ENCODE measurements at places on chromosomes 5 and 9.

GRCh38 chr9:110487196-110487595 is 92.3 kb downstream of the SVEP1 start:
- no peak for DNase-seq

- DNase-seq = no peak
Measured at GRCh38 chr5:59760785-59761348, 132.7 kb downstream of the PDE4D start.

GRCh38 chr9:19754921-19755320 is 33.9 kb downstream of the SLC24A2 start:
- DNase-seq = no peak

GRCh38 chr9:135480071-135480939 is 723 bp downstream of the PPP1R26 start:
- no peak for DNase-seq

GRCh38 chr9:131361202-131361833 is 32.6 kb upstream of the PRRC2B start:
- DNase-seq = no peak

GRCh38 chr9:88018101-88018500 is 43.8 kb upstream of the CDK20 start:
- DNase-seq = no peak

DNA sequence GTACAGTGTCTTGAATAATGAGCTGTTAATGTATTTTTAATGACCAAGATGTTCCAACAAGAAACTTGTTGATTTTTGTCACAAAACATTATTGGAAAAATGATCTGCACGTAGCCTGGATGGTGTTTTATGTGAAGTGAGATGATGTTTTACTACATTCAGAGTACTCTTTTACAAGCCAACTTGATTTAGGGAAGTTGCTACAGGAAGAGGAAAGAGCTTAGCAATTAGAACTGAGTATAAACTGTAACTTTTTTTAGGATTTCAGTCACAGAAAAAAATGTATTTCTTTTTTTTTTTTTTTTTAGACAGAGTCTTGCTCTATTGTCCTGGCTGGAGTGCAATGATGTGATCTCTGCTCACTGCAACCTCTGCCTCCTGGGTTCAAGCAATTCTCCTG is 113.6 kb upstream of the ADRA1B start:
- DNase-seq = no peak

DNA sequence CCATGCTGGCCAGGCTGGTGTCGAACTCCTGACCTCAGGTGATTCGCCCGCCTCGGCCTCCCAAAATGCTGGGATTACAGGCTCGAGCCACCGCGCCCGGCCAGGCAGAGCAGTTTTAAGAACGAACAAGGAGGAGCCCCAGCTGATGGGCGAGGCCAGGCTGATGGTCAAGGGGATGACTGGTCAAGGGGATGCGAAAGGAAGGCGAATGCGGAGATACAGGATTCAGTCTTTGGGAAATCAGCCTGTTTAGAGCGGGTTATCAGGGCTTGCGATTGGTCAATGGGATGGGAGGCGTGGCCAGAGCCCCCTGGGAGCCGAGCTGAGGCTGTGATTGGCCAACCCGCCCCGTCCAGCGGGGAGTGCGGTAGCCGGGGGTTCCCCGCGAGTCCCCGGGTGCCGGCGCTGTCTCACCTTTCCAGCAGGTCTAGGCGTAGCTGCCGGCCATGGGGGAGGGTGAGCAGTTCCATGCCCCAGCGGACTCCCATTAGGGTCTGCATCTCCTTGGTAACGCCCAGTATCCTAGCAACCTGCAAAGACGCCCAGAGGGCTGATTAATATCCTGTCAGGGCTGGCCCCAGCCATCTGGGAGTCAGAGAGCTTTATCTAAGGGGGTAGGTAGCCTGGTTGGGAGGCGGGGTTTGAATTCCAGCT is 7.5 kb upstream of the TOR2A start:
- DNase-seq = no peak

GRCh38 chr9:34675869-34676268 is 13.4 kb upstream of the CCL27 start:
- no peak for DNase-seq

DNA sequence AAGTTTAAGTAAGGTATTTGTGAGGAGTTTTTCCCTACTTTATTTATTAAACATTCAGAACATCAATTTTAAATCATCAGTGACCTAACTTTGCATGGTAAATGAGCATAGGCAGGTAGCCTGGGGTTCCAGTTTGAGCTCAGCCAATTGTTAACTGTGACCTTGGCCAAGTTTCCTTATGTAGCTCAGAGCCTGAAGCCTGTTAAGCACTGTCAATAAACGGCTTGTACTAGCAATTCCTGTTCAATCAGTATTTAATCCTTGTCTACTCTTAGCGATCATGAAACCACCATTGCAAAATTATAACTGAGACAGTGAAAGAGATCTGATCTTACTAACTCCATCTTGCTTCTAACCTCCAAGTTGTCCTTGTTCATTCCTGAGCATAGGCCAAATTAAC is 4.7 kb upstream of the SOWAHA start:
- no peak for DNase-seq

GRCh38 chr9:97307500-97308163 is at the start of gene CCDC180:
Gene CCDC180 (plus strand): TSS chr9:97307659. CDS start chr9:97308064, 405 bp downstream.
- no peak for DNase-seq

DNA sequence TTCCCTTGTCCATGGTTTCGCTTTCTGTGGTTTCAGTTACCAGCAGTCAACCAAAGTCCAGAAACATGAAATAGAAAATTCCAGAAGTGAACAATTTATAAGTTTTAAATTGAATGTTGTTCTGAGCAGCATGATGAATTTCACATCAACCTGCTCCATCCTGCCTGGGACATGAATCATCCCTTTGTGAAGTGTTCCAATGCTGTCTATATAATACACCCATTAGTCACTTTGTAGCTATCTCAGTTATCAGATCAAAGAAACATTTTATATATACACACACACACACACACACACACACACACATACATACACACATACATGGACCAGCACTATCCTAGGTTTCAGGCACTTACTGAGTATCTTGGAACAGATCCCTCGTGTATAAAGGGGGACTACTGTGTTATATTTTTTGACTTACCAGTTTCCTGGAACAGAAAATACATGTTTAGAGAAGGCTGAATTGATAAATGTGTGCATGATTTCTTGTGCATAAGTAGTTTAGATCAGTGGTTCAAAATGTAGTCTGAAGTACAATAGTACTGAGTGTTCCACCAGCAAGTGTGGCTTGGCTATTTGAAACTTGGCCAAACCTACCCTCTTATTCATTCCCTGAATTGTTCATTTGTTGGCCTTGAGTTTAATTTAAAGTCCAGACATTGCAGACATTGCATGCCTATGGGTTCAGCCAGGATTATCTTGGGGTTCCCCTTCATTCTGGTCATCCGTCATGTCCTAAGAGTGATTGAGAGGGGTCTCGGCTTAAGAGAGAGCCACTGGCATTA is 510.0 kb downstream of the GADD45G start:
- DNase-seq = no peak

DNA sequence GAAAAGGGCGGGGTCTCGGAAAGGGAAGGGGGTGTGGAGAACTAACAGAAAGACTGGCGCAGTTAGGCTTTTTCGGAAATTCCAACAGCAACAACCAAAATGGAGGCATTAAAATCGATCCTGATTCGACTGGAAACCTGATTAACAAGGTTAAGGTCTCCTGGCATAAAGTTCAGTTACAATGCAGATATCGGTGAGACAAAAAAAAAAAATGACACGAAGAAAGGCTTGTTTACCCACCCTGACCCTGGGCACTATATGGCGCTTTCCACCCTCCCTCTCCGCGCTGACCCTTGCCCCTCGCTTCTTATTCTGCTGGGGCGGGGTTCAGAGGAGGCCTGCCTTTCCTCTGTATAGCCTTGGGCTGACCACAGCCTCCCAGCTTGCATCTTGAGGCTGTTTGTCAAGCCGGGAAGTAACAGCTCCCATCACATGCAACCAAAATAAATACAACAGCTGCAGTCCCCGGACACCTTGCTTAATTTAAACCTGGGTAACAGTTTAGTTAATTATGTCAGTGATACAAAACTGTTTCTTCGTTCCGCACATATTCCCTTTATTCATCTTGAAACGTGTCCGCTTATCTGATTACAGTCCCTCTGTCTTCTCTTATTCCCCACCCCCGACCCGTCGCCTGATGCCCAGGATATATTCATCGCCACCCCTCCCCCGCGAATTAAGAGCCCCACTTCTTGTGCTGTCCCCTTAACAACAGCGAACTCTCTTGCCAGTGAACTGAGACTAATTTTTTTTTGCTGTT is 795 bp upstream of the PJA2 start:
- peak; percentile 4 for DNase-seq

DNA sequence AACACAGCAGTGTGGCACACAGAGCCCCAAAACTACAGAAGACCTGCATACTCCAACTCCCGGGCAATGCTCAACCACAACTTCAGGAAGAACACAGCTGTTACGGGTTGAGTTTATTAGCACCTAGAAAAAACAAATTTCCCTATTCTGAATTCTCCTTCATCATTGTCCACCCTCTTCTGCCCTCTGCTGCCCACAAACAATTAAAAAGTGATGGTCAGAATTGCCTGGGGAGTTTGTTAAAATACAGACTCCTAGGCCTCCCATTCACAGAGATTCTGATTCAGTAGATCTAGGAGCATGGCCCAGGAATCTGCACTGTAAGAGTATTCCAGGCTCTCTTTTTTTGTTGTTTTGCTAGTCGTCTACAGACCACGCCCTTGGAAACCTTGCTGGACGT is 310.6 kb downstream of the NDUFS4 start:
- no peak for DNase-seq

- no peak for DNase-seq
Measured at GRCh38 chr5:147844846-147845245, 13.4 kb upstream of the SPINK1 start.

DNA sequence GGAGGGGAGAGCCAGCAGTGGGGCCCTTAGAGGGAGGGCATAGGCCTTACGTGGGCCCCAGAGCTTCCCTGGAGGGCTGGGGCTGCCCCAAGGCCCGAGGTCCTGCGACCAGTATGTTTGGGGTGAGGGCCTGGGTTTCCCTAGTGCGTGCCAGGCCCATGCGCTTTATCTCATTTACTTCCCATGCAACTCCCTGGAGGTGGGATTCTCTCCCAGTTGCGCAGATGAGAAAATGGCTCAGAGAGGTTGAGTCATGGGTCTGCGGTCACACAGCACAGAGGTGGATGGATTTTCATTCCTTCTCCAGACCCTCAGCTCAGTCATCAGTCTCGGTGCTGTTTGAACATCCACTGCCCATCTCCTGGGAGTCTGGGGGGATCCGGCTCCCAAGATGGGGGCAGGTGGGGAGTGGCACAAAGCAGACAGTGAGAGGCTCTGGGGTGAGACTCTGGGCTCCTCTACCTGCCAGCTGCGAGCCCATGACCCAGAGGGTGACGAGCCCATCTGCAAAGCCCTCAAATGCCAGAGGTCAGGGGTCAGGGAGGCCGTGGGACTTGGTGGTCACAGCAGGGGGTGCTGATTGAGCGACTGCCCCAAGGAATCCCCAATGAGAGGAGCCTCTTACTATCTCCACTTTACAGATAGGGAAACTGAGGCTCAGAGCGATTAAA is 171.2 kb downstream of the GAPVD1 start:
- DNase-seq = no peak

- DNase-seq = no peak
Measured at GRCh38 chr5:135706474-135706873, 127.7 kb upstream of the CXCL14 start.

DNA sequence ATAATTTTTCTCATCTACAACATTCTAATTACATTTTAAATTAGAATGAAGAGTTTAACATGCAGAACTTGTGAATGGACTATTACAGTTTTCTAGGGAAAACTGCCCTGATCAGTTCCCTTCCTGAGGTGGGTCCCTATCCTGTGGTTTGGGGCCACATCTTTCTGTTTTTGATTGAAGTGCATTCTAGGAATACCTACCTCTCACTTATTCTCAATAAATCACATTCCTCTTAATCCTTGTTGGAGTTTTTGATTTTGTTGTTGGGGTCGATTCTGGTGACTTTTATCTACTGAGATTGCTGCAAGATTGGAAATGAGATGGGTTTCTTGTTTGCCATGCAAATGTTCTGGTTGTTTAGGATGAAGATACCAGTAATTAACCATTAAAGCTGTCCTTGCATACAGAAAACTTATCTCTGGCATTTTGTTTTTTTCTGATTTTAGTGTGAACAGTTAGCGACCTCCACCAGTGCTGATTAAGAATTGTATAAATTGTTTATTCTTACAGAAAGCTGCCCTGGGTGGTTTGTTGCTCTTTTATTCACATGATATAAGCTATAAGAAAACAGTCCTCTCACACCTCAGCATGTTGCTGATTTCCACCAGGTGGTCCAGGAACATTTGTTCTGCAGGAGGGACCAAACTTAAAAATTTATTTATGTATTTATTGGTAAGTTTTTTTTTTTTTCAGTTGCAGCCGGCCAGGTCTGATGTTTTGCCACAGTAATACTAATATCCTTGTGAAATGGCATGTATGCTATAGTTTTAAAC is 269.9 kb downstream of the FANCC start:
- no peak for DNase-seq

DNA sequence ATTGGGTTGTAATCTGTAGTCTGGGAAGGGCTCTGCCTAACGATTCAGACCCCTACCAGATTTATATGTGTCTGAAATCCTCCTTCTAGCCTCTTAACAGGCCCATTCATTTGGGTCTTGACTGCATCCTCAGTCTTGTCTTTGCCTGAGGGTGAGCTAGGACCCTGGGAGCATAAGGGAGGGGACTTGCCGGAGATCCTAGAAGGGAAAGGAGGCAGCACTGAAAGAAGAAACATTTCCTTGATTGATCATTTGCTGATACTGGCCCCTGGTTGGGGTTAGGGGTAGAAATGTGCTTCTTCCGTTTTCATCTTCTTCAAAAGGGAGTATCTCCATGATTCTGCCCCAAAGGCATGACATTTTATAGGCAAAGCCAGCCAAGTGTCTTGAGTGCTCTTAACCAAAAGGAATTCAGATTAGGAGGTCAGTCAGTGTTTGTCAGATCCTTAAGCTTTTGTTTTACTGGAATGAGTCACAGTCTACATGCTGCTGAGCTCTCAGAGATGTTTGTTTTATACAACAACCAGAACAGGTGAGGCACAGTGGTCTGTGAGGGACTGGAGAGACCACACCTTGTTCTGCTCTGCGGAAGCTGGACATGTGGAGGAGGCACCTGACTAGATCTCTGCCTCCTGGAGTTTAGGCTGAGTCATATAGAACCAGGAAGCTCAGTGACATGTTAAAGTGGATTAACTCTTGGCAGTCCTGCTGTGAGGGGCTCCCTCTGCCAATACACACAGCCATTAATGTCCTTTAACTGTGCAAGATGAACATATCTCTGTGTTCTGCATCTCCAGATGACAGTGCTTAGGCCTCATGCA is 37.7 kb downstream of the PCDHAC2 start:
- no peak for DNase-seq

- no peak for DNase-seq
Measured at GRCh38 chr5:120748474-120748873, 284.4 kb downstream of the PRR16 start.

GRCh38 chr9:114969269-114969668 is 38.9 kb upstream of the TNFSF8 start:
- DNase-seq = no peak

GRCh38 chr9:121510766-121511550 is 11.3 kb upstream of the GGTA1 start:
- DNase-seq = no peak

GRCh38 chr5:168962306-168962705 is 338.6 kb downstream of the SLIT3 start:
- DNase-seq = no peak
